ENCODE measurements at places on chromosomes 6 and 20. TPM values are rescaled to one million over a fixed set of nuclear protein-coding genes. Genes with fewer than 3 reads are reported as not detected.

- no peaks in the 10 kb centered on the region for H3K27me3 ChIP-seq
- DNase-seq: no peak
- no peaks in the 10 kb centered on the region for H3K4me1 ChIP-seq
These were observed 82.5 kb upstream of the TNFAIP3 start for GRCh38 chr6:137784583-137784982.

DNA sequence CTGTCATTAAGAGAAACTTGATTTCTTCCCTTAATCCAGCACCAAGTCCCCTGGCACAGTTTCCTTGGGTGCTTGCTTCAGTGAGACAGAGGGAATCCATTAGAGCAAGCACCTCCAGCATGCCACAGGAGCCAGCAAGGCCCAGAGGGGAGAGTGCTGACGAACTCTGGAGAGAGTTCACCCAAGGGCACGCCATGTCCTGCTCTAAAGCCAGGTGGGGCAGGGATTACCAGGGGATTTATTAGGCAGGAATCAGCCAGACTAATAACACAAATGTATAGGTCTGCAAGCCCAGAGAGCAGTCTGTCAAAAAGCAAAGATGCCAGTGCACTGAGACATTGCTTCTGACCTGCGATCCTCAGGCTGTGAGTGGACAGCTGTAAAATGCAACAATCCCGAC lies 155.4 kb upstream of the SYNDIG1 start:
- H3K4me1 ChIP-seq: peaks cover 22% of the 10 kb centered on the region
- H3K4me3 ChIP-seq: no peak overlapping the region
- H3K27me3 ChIP-seq: peaks cover 17% of the 10 kb centered on the region

- H3K36me3 ChIP-seq: no peaks in the 10 kb centered on the region
- no peak for DNase-seq
- H3K27me3 ChIP-seq: no peaks in the 10 kb centered on the region
- H3K27ac ChIP-seq: no peak overlapping the region
- no peak overlapping the region for H3K4me3 ChIP-seq
These were observed 165.6 kb downstream of the KCNQ5 start for GRCh38 chr6:72787391-72788031.

DNA sequence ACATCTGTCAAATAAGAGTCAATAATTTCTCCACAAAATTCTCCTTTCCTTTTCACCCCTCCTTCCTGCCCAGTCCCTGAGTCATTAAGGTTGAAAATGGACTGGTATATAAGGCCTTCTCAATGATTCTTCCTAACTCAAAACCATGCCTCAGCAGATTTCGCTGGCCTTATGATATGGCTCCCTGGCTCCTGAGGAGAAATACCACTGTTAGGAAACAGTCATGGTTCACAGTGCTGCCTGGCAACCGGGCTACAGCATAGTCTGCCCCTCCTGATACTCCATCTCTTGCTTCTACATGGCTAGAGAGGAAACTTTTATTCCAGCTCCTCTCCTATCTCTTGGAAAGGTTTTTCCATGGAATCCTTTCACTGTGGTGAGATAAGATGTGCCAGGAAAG lies 4.7 kb downstream of the UBE2J1 start:
- no peaks in the 10 kb centered on the region for H3K27me3 ChIP-seq
- peak overlapping the region; percentile 13 for H3K27ac ChIP-seq
- H3K36me3 ChIP-seq: no peaks in the 10 kb centered on the region
- no peak for DNase-seq

GRCh38 chr6:140845701-140846100 lies 1287.0 kb upstream of the GJE1 start:
- no peak overlapping the region for H3K27ac ChIP-seq
- no peak overlapping the region for H3K4me3 ChIP-seq
- H3K4me1 ChIP-seq: no peaks in the 10 kb centered on the region
- no peaks in the 10 kb centered on the region for H3K27me3 ChIP-seq
- no peak for DNase-seq

GRCh38 chr6:125213939-125214338 lies 60.4 kb downstream of the TPD52L1 start:
- no peaks in the 10 kb centered on the region for H3K36me3 ChIP-seq
- H3K27ac ChIP-seq: no peak overlapping the region
- no peak overlapping the region for H3K4me3 ChIP-seq
- H3K27me3 ChIP-seq: peaks cover 3% of the 10 kb centered on the region
- no peaks in the 10 kb centered on the region for H3K4me1 ChIP-seq
- no peak for DNase-seq

DNA sequence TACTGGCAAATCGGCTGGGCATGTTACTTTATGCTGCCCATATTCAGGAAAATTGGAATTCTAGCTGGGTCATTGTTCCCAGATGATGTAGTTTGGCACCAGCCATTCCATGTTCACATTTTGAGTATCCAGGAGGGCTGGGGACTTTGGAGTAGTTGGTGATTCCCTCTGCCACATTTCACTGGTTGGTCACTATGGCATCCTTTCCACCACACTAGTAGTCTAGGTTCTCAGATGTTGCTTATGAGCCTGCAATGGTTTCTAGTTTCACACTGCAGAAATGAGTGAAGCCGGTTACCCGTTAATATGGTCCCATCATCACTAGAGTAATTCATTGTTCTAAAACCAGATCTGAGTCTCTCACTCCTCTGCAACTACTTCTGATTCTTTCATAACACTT lies 4.6 kb downstream of the PTPN1 start:
- H3K27ac ChIP-seq: peak overlapping the region; percentile 3
- H3K4me3 ChIP-seq: no peak overlapping the region
- DNase-seq: no peak
- peaks cover 45% of the 10 kb centered on the region for H3K4me1 ChIP-seq

DNA sequence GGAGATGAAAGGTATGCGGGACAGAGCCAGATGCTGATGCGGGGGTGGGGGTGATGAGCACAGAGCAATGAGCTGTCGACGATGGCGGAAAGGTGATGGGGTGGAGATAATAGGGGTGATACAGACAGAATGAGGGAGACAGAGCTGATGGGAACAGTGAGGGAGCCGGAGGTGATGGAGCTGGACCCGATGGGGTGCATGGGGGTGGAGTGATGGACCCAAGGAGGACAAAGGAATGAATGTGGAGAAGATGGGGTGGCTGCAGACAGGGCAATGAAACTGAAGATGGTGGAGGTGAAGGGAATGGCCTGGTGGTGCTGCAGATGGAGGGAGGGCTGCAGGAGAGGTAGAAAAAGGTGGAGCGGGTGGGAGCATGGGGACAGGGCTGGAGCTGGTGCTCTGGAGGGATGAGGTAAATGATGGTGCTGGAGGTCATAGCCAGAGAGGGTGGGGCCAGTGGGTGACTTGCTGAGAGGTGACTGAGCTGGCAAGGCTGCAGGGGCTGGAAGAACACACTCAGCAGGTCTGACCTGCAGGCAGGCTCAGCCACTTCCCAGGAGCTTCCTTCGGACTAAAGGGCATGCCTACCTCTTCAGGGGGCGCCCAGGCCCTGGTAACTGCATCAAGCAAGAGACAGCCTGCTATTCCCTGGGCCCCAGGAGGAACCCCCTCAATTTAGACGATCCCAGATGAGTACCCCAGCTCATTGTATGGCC lies 6.0 kb upstream of the FOXS1 start:
- H3K27me3 ChIP-seq: peaks cover 51% of the 10 kb centered on the region
- H3K27ac ChIP-seq: no peak overlapping the region
- H3K36me3 ChIP-seq: no peaks in the 10 kb centered on the region
- H3K4me1 ChIP-seq: no peaks in the 10 kb centered on the region
- DNase-seq: no peak

DNA sequence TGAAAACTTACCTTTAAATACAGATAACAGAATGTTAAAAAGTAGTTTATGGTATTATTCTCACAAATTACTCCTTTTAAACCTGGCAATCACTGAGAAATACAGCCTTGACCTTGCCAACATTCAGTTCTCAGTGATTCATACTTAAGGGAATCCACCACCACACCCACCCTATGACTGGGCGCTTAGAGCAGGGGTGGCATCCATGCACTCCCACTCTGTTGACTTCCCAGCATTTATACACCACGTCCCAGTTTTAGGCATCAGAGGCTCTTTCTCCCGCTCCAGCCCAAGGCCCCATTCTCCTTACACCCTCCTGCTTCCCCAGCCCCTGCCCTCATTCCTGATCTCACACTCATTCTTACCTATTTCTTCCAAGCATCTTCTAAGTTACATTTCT lies 16.3 kb downstream of the TRAF3IP2 start:
- H3K4me1 ChIP-seq: peaks cover 6% of the 10 kb centered on the region
- no peak for DNase-seq
- no peak overlapping the region for H3K4me3 ChIP-seq
- peaks cover 4% of the 10 kb centered on the region for H3K36me3 ChIP-seq
- H3K27me3 ChIP-seq: no peaks in the 10 kb centered on the region

DNA sequence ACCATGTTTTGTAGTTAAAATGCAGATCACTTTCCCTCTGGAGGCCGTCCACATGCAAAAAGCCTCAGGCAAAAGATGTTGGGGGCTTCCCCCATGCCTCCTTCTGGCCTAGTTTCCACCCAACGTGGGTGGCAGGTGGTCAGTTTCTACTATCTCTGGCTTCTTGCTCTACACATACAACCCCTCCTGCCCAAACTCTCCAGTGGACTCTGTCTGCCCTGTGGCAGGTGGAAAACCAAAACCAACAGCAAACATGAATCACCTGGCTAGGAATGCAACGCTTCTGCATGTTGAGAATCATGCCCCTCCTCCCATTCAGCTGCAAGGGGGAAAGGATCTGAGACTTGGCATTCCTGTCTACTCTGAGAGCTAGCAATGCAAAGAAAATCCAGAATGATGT lies 94.8 kb downstream of the MBOAT1 start:
- H3K36me3 ChIP-seq: no peaks in the 10 kb centered on the region
- no peaks in the 10 kb centered on the region for H3K27me3 ChIP-seq
- no peak overlapping the region for H3K27ac ChIP-seq
- H3K4me1 ChIP-seq: no peaks in the 10 kb centered on the region
- DNase-seq: no peak
- no peak overlapping the region for H3K4me3 ChIP-seq

GRCh38 chr6:28618898-28619555 lies 93.3 kb downstream of the GPX5 start:
- H3K36me3 ChIP-seq: no peaks in the 10 kb centered on the region
- peaks cover 41% of the 10 kb centered on the region for H3K27me3 ChIP-seq
- H3K27ac ChIP-seq: no peak overlapping the region
- H3K4me1 ChIP-seq: no peaks in the 10 kb centered on the region
- H3K4me3 ChIP-seq: no peak overlapping the region

DNA sequence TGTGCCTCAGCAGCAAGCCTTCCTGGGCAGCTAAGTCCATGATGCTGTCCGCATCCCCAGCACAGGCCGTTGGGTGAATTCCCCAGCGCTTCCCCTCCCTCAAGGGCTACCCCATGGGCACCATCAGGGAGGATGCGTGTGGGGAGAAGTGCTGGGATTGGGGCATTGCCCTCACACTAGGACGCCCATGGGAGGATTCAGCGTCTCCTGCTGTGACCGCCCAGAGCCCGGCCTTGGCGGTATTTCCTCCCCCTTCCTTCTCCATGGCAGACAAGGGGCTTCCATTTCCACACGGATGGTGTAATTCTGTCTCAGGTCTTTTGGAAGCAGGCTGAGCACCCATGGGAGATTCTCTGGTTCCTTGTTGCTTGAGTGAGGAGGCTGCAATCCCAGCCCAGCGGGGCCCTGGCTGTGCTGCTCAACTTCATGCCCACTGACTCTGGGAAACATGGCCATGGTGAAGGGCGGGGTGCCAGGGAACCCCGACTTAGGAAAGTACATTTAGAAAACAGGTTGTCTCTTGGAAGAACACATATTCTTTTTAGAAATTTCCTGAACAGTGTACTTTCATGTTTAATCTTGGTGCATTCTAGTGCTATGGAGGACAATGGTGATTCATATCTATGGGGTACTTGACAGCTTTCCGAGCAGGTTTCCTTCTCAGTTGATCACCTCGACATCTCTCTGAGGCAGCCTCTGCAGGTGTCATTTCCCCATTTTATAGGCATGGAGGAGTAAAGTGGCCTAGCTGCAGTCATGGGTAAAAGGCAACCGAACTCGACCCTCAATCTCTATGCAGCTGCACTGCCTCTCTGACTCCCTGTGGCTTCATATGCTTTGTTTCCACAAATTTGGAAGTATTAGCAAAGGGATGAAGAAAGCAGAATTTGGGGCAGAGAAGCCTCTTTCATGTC lies 178.2 kb upstream of the CST7 start:
- no peak overlapping the region for H3K4me3 ChIP-seq
- H3K27ac ChIP-seq: no peak overlapping the region

DNA sequence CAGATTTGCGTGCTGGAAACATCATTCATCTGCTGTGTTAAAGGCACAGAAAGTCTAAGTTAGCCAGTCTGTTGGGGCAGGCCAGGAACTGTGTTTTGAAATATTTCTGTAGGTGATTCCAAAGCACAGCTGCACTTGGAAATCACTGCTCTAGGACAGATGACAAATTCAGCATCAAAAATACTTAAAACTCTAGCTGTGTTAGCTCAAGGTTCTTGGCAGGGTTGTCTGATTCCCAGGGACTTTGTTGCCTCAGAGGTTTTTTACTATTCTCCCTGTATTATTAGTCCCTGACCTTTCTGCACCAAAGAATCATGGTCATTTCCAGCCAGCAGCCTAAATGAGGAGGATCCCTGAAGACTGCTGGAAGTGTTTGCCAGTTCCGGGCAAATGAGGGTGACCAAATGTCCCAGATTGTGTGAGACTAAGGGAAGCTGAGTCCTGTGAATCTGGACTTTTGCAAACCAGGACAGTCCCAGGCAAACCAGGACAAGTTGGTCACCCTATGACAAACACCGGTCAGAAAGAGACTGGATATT lies 84.3 kb upstream of the TMEM30A start:
- H3K27ac ChIP-seq: no peak overlapping the region
- no peaks in the 10 kb centered on the region for H3K36me3 ChIP-seq
- no peak overlapping the region for H3K4me3 ChIP-seq
- H3K27me3 ChIP-seq: no peaks in the 10 kb centered on the region

GRCh38 chr20:17796091-17796563 lies 96.4 kb downstream of the BANF2 start:
- H3K36me3 ChIP-seq: no peaks in the 10 kb centered on the region
- H3K27me3 ChIP-seq: peaks cover 14% of the 10 kb centered on the region
- no peak for DNase-seq

GRCh38 chr6:41575598-41575997 lies 29.4 kb downstream of the FOXP4 start:
- no peaks in the 10 kb centered on the region for H3K27me3 ChIP-seq
- DNase-seq: no peak
- H3K36me3 ChIP-seq: no peaks in the 10 kb centered on the region

DNA sequence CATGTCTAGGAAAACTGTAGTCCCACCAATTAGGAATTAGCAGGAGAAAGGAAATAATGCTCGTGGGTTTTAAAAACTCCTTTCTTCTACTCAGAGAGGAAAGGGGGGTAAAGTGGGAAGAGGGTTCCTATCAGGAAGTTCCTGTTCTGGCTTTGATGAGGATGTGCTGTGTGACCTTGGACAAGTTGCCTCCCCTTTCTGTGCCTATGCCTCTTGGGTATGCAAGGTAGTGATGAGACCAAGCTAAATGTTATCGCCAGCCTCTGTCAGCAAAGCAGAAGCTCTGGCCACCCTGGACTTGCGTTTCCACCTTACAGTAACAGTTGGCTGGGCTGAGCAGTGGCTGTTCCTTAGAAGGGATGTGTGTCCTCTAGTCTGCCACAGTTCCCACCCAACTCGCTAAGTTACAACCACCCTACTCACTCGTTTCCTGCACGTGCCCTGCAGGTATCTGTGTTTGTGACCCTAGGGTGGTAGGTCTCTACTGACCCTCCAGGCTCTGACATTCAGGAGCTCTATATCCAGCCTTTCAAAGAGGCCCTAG lies 110.0 kb downstream of the PREX1 start:
- no peak for DNase-seq
- peaks cover 31% of the 10 kb centered on the region for H3K4me1 ChIP-seq
- no peak overlapping the region for H3K4me3 ChIP-seq
- H3K27ac ChIP-seq: peak overlapping the region; percentile 81
- H3K27me3 ChIP-seq: no peaks in the 10 kb centered on the region
- H3K36me3 ChIP-seq: no peaks in the 10 kb centered on the region

Gene MYLK2
- not detected for total RNA-seq

Gene ABHD16B
- total RNA-seq: not detected

Gene PFDN6
- total RNA-seq: 21.2 TPM

Gene ADGRF5
- total RNA-seq: 0.22 TPM

Gene DZANK1
- total RNA-seq: 4.0 TPM
